ENCODE measurements at places on chromosomes 16 and 17. TPM values are rescaled to one million over a fixed set of nuclear protein-coding genes. Genes with fewer than 3 reads are reported as not detected.

DNA sequence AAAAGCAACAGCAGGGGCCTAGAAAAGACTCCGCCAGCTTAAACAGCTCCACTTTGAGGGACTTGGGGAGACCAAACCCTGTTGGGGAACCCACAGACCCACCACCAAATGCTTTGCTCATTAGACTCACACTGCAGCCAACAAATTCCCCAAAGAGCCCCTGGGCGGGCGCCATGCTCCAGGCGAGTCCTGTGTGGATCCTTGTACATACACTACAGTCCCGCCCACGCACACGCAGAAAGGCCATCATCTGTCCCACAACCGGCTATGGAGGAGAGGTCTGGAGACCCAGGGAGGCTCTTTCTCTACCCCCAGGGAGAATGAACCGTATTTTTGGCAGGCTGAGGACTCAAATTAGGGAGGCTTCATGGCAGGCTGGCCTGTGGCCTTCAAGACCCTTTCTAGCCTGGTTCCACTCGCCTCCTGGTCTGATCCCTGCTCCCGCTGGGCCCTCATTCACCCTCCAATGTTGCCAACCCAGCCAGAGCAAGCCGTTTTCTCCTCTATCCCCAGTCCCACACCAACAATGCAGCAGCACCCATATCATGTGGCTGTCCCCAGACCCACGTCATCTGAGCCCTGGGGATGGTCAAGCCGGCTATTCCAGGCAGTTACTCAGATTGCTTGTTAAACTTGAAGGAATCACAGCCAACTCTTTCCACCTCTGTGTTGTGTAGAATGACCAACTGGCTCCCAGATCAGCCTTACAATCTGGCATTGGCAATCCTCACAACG is 27.2 kb downstream of the ZNF423 start:
- no peak for DNase-seq
- no peaks in the 10 kb centered on the region for H3K27me3 ChIP-seq
- no peak overlapping the region for H3K4me3 ChIP-seq
- H3K36me3 ChIP-seq: no peaks in the 10 kb centered on the region
- H3K27ac ChIP-seq: no peak overlapping the region

DNA sequence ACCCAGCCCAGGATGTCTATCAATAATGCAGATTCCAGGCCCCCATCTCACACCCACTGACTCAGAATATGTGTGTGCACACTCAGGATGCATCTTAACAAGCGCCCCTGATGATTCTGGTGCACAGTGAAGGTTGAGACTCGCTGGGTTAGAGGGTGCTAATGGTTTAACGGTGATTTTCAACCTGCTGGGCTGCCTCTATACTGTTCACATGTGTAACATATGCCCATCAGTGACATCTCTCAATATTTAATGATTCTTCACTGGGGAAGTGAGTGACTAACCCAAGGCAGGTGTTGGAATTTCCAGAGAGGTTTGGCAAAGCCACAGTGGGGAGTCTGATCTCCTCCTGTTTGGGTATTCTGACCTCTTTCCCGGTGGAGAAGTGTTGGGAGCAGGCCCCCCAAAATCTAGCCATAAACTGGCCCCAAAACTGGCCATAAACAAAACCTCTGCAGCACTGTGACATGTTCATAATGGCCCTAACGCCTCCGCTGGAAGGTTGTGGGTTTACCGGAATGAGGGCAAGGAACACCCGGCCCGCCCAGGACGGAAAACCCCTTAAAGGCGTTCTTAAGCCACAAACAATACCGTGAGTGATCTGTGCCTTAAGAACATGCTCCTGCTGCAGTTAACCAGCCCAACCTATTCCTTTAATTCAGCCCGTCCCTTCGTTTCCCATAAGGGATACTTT is 4.1 kb upstream of the DOC2B start:
- no peaks in the 10 kb centered on the region for H3K36me3 ChIP-seq
- no peaks in the 10 kb centered on the region for H3K4me1 ChIP-seq
- no peak overlapping the region for H3K27ac ChIP-seq
- H3K4me3 ChIP-seq: no peak overlapping the region

- H3K4me1 ChIP-seq: no peaks in the 10 kb centered on the region
- no peak overlapping the region for H3K4me3 ChIP-seq
- no peaks in the 10 kb centered on the region for H3K27me3 ChIP-seq
- no peak overlapping the region for H3K27ac ChIP-seq
- no peak for DNase-seq
Observed at GRCh38 chr16:89187770-89188392, 12.5 kb downstream of the SLC22A31 start.

DNA sequence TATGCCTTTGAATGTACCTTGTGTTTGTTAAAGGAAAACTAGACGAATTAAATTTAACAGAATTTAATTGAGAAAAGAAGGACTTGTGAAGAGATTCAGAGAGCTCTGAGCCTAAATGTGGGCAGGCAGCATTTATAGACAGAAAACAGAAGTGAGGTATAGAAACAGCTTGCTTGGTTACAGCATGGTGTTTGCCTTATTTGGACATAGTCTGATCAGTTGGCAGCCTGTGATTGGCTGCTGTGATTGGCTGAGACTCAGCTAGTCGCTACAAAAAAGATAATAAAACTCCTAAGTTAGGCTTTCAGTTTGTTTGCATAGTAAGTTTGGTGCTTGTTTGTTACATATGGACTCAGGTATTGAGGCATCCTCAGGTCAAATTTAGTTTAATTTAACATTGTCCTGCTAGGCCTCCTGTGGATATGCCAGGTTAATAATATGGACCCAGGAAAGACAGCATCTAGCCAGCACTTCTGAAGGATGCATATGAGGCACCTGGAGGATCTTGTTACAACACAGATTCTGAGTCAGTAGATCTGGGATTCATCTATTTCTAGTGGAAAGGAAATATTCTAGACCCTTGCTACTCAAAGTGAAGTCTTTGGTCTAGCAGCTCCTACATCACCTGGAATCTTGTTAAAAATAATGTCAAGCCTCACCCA is 43.4 kb downstream of the SLFN5 start:
- no peak for DNase-seq
- H3K27me3 ChIP-seq: peaks cover 20% of the 10 kb centered on the region
- H3K36me3 ChIP-seq: no peaks in the 10 kb centered on the region
- H3K4me3 ChIP-seq: no peak overlapping the region
- H3K4me1 ChIP-seq: no peaks in the 10 kb centered on the region

GRCh38 chr17:77521076-77521475 is 380.3 kb downstream of the SEC14L1 start:
- H3K4me1 ChIP-seq: no peaks in the 10 kb centered on the region
- H3K27me3 ChIP-seq: no peaks in the 10 kb centered on the region
- no peak overlapping the region for H3K27ac ChIP-seq
- H3K4me3 ChIP-seq: no peak overlapping the region

GRCh38 chr17:31568121-31568520 is 176.6 kb downstream of the RAB11FIP4 start:
- DNase-seq: no peak
- no peak overlapping the region for H3K27ac ChIP-seq
- H3K4me3 ChIP-seq: no peak overlapping the region
- no peaks in the 10 kb centered on the region for H3K27me3 ChIP-seq
- peaks cover 9% of the 10 kb centered on the region for H3K4me1 ChIP-seq

GRCh38 chr17:69906306-69906705 is 168.7 kb upstream of the KCNJ16 start:
- H3K27me3 ChIP-seq: no peaks in the 10 kb centered on the region
- DNase-seq: no peak
- H3K27ac ChIP-seq: no peak overlapping the region
- H3K4me1 ChIP-seq: no peaks in the 10 kb centered on the region

PRSS22 gene
- not detected for total RNA-seq

FAM20A gene
- total RNA-seq: not detected

BCAR1 gene
- total RNA-seq: 237 TPM

KRT25 gene
- not detected for total RNA-seq

Data from endothelial cell of umbilical vein (primary cell).